Nucleus accumbens (tissue), 56 donors: ENCODE measurements at places on chromosomes 2 and 18.

GRCh38 chr2:64608867-64609226, 44.9 kb downstream of the SERTAD2 start:
- DNase-seq, result no peak

- no peak for DNase-seq
Observed at GRCh38 chr18:43780782-43781340, 503.6 kb upstream of the SYT4 start.

DNA sequence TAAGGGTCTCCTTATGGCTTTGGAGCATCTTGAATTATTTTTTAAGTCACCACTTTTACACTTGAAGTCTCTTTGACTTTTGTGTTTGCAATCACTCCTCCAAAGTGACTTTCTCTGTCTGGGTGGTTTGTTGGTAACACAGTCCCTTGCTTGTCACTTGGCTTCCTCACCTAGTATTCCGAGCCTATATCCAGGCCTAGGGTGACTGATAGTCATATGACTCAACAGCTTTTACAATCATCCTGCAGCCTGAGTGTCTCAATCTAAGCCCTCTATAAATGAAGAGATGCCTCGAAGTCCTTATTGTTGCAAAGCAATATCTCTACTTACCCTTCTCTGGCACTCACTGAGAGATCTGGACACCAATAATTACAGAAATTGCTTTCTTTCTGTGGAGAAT, 53.9 kb upstream of the SETBP1 start:
- no peak for DNase-seq

DNA sequence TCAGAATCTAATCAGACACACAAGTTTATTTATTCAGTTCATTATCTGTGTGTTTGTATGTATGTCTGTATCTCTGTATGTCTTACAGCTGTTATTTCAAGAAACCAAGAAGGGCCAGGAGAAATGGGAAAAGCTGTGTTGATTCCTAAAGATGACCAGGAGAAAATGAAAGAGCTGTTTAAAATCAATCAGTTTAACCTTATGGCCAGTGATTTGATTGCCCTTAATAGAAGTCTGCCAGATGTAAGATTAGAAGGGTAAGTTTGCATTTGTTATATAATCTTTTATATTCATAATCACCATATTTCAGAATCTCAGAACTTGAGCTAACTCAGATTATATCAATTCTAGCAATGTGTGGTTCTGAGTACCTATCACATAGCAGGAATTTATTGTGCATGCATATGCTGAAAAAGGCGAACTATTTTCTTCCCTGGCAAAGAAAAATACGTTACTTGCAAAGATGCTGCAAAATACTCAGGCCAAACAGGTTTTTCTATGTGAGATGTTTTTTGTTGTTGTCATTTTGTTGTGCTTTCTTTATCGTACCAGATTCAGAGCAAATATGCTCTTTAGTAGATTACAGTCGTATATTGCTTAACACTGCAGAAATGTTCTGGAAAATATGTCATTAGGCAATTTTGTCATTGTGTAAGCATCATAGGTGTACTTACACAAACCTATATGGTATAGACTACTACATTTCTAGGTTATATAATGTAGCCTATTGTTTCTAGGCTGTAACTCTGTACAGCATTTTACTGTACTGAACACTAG, 268.7 kb downstream of the GALNT13 start:
- no peak for DNase-seq

GRCh38 chr18:60358516-60358915, 14.1 kb downstream of the MC4R start:
- DNase-seq, result no peak

DNA sequence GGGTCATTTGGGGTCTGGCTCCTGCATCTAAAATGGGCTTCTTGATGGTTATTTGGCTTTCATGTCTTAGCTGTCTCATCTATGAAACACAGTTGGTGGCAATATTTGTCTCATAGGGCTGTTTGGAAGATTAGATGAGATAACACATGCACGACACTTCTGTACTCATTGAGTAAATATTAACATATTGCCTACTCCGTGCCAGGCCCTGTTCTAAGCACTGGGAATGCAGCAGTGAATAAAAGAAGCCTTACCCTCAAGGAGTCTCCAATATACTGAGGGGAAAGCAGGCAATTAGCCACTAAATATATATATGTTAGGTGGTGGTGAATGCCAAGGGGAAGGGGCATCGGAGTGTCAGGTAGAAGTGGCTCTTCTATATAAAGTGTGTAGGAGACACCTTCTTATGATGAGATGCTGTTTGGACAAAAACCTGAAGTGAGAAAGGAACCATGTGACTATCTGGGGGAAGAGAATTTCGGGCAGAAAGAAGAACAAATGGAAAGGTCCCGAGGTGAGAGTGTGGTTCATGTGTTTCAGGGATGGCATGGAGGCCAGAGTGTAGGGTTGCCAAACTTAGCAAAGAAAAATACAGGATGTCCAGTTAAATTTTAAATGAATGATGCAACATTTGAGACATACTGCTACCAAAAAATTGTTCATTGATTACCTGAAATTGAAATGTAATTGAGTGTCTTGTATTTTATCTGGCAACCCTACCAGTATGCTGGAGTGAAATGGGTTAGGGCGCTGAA, 11.8 kb downstream of the SLC3A1 start:
- no peak for DNase-seq

DNA sequence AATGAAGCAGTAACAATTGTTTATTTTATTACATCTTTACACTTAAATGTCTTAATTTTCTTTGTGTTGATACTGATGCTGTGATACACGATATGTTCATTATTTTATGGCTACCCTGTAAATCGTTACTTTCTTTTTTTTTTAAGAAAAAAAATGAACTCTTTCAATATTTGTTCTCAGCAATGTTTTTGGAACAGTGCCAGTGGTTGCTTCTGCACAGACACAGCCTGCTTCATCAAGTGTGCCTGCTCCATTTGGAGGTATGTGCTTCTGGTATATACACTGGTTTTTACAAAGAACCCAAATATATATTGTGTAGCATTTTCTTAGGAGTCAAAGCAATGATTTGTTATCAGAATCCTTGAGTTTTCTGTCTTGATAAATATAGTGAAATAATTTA, 62.2 kb upstream of the SCYGR2 start:
- no peak for DNase-seq

GRCh38 chr2:230774348-230774951, 61.8 kb downstream of the CAB39 start:
- no peak for DNase-seq

DNA sequence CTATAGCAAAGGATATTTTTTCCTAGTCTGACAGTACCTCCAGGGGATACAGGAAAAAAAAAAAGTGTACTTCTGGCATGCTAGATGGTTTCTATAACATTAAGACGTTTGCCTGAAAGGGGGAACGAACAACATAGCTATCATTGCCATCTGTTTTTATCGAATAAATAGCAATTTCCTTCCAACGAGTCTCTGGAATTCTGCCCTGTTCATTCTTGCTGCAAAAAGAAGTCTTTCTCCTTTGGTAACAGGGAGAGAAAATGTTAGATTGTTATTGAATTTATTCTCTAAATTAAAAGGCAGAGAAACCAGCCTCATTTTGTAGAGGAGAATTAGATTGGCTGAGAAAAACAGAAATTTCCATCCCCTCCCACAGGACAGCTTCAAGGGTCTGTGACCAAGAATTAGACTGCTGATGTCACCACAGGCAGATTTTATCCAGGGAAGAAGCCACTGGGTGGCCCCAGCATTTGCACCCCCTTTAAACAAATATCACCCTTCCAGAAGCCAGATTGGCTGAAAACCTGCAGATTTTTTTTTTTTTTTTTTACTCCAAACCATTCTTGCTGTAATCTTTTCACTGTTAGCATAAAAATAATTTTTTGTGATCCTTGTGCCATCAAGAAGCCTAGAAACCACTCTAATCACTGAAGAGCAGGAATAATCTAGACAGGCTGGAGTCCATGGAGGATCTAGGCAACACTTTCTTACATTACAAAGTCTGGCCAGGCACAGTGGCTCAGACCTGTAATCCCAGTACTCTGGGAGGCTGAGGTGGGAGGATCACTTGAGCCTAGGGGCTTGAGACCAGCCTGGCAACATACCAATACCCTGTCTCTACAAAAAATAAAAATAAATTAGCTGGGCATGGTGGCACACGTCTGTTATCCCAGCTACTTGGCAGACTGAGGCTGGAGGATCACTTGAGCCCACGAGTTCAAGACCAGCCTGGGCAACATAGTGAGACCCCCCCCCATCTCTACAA, 12.0 kb downstream of the WDFY1 start:
- DNase-seq, result no peak

DNA sequence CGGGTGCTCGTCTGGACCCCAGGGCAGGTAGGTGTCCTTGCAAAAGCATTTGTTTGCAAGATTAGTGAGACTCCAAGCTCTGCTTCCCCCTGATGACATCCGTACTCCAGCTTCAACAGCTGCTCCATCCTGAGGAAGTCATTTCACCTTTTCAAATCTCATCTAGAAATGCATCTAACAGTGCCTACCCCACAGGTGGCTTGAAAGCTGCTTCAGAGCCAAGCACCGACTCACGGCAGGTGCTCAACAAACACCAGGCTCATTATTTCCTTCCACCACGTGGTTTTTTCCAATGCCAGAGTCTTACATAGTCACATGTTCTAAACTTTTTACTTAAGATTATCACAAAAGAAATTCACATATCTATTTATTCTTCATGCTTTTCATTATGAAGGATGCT, 31.9 kb downstream of the CNGA3 start:
- no peak for DNase-seq

DNA sequence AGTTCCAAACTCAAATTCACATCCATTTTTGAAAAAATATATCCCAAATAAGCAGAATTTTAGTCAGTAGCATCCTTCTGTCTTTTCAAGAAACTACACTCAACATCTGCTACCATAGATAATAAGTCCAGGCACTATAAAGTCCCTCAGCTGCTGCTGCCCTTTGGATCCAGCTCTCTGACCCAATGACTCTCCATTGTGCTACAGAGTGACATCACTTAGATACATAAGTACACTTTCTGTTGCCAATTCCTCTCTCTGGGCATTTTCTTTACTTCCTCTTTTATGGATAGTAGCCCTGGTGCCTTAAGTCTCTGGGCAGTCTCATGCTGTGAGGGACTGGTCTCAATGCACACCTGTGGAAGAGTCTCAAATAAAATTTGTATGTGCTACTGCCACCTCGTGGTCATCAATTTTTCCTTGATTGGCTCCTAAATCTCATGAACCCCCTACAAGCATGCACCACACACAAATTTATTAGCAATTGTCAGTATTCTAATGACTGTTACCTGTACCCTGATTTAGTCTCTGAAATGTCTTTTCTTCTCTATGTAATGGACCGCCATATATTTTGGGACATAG, 219.2 kb downstream of the LRP1B start:
- no peak for DNase-seq

DNA sequence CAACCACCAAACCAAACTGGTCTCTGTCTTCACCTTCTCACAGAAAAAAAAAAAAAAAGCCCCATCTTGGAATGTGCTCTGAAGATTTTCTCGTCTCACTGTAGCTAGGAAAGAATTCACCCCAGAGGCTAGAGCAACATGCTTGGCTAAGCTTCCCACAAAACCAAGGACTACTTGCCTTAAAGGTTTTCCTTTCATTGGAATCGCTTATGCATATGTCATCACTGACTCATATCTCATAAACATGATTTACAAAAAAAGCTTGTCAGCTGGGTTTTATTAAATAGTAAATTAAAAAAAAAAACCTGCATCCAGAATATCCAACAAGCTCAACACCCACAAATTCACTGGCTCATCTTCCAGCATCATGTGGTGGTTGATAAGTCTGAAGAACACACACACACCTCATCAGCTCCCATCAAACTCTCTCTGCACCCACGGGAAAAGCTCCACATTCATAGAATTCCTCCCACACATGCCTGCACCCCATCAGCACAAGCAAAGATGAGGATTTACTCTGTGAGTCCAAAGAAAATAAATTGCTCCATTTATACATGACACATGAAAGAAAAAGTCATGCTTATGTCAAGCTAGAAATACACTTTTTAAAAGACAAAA, 182.0 kb upstream of the TRIB2 start:
- peak; percentile 35 for DNase-seq

GRCh38 chr2:29487967-29488555, 372.8 kb downstream of the CLIP4 start:
- no peak for DNase-seq

DNA sequence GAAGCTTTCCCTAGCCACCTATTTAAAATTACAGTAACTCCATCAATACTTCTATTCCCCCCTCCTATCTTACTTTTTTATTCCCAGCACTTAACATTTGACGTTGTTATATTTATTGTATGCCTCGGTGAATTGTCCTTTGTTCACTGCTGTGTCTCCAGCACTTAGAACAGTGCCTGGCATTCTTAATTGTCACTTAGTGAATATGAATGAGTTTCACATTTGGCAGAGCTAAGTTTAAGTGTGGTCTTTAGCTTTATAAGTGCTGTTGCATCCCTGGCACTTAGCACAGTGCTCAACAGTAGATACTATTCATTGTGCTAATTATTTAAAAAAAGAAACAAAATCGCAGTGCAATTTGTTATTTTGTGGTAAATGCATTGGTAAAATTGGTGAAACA, 1.7 kb downstream of the RMP24 start:
- DNase-seq, result no peak

GRCh38 chr2:180787330-180787729, 193.1 kb upstream of the UBE2E3 start:
- DNase-seq, result no peak

DNA sequence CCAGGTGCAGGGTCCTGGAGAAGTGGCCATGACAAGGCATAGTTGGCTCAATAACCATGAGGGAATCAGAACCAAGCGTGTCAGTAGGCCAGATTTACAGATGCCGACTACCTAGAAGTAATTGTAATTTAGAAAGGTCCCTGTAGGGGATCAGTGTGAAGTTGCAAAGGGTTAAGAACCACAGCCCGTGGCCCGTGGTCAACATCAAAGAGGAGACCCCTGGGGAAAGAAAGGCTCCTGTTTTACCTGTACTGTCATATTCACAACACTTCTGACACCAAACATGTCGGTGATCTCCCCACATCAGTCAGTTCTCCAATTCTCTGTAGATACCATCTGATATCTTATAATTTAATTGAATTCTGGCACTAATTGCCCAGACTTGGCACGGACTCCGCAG, 31.0 kb downstream of the SP100 start:
- no peak for DNase-seq

GRCh38 chr2:27322301-27322765, 564 bp downstream of the MPV17 start:
- no peak for DNase-seq
